T-helper 2 cell treated with Interferon-gamma antibody and Interleukin-4, amounts not matched to agents 5 μg/mL and 100 μg/mL, for 36 hours (primary cell): ENCODE measurements at places on chromosomes 7 and 10.

GRCh38 chr7:128115821-128116723 is 84.8 kb upstream of the LRRC4 start:
- DNase-seq: no peak

DNA sequence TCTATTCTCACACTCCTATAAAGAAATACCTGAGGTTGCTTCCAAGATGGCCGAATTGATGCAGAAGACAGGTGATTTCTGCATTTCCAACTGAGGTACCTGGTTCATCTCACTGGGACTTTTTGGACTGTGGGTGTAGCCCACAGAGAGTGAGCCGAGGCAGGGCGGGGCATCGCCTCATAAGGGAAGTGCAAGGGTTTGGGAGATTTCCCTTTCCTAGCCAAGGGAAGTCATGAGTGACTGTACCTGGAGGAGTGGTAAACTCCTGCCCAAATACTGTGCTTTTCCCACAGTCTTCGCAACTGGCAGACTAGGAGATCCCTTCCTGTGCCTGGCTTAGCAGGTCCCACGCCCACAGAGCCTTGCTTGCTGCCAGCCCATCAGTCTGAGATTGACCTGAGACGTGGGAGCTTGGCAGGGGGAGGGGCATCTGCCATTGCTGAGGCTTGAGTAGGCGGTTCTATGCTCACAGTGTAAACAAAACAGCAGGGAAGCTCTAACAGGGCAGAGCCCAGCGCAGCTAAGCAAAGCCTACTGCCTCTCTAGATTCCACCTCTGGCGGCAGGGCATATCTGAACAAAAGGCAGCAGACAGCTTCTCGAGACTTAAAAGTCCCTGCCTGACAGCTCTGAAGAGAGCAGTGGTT is 152.2 kb downstream of the ARL4A start:
- DNase-seq: no peak

DNA sequence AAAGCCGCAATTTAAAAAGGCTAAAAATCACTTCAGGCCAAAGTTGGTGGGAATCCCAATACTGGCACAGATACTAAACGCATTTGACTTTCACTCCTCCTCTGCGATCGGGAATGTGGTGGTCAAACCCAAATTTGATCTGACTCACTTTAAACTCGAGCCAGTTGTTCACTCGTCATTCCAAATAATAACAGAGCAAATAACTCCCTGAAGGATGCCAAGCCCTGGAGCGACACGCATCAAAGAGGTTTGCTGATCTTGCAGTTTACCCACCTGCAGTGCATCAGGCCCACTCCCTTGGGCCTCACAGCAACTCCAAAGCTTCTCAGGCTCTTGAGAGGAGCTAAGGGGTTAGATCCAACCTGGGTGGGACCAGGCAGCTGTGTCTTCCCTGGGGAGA is 12.2 kb downstream of the PTN start:
- no peak for DNase-seq

- DNase-seq: no peak
Observed at GRCh38 chr7:81600608-81601007, 169.2 kb downstream of the HGF start.

- DNase-seq: no peak
Observed at GRCh38 chr10:26621243-26621888, 76.1 kb upstream of the PDSS1 start.

- no peak for DNase-seq
Observed at GRCh38 chr10:124656113-124656490, 88.1 kb downstream of the FAM53B start.

- no peak for DNase-seq
Observed at GRCh38 chr7:93622036-93623033, 47.8 kb upstream of the CALCR start.

GRCh38 chr7:154178895-154179294 is 126.7 kb downstream of the DPP6 start:
- no peak for DNase-seq

GRCh38 chr10:75434291-75434690 is 2.9 kb downstream of the LRMDA start:
- no peak for DNase-seq

DNA sequence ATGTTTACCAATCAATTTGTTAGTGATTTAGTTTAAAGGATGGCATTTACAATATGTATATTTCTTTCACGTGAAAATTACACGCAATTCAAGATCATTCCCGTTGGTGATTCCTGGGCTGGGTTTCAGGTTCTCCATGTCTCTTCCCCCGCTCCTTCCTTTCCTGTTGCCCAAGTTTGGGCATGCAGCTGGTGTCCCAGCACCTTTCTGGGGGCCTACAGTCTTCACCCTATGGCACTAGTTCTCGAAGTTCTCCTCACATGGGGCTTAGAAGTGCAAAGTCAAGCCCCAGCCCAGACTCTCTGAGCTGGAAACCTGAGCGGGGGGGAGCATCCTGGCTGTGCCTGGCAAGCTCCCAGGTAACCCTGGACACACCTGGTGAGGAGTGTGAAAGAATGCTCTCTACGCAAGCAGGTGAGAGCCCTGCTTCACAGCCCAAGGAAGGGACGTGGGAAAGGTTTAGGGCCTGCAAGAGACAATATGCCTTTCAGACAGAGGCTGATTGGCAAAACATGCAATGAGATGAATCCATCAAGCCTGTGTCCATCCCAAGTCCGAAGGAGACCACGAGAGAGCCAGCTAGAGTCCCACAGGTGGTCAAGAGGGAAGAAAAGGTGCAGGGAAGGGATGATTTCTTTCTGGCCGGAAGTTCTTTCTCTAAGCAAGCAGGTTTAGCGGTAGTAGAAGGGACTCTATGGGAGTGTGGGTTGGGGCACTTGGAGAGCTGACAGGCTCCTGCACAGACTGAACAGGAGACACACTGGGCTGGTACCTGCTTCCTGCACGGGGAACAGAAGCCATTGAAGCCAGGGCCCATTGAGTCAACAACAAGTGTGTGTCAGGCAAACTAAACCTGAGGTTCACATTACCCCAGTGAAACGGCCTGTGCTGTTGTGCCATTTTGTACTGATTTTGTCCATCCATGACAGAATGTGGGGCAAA is 131.1 kb downstream of the ADARB2 start:
- no peak for DNase-seq

DNA sequence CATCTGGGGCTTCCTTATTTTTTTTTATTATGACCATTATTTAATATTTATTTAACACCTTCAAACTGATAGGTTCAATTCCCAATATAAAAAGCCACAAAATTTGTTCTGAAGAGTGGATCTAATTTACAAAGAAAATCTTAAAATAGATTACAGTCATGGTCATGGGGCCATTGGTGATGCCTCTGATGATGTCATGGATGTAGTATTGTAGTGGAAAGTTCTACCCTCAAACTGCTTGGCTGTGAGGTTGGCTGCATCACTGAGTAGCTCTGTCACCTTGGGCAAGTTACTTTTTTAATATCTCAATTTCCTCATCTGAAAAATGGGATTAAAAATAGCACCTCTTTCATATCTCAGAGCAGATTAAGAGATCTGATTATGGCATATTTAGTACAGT is 128.5 kb downstream of the DKK1 start:
- no peak for DNase-seq

- DNase-seq: no peak
Observed at GRCh38 chr7:69177941-69178494, 420.3 kb upstream of the AUTS2 start.

DNA sequence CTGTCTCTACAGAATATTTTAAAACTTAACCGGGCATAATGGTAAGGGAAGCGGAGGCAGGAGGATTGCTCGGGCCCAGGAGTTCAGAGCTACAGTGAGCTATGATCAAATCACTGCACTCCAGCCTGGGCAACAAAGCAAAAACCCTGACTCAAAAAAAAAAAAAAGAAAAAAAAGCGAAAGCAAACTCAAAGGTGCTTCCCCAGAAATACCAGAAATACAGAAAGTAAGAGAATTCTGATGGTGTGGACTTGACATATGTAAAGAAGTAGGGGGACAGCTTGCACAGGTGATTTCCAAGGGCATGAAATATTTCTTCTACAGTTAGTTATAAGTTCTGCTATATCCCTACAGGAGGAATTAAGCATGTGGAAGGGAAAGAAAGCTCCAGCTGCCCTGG is 69.7 kb upstream of the APBB1IP start:
- no peak for DNase-seq

- no peak for DNase-seq
Observed at GRCh38 chr10:22723343-22723779, 9.0 kb upstream of the PIP4K2A start.

- no peak for DNase-seq
Observed at GRCh38 chr7:63918986-63919385, 79.7 kb upstream of the ZNF722 start.

- DNase-seq: no peak
Observed at GRCh38 chr7:17745610-17746009, 194.7 kb downstream of the SNX13 start.

GRCh38 chr10:35458500-35459448 is 122.5 kb downstream of the CCNY start:
- DNase-seq: no peak

DNA sequence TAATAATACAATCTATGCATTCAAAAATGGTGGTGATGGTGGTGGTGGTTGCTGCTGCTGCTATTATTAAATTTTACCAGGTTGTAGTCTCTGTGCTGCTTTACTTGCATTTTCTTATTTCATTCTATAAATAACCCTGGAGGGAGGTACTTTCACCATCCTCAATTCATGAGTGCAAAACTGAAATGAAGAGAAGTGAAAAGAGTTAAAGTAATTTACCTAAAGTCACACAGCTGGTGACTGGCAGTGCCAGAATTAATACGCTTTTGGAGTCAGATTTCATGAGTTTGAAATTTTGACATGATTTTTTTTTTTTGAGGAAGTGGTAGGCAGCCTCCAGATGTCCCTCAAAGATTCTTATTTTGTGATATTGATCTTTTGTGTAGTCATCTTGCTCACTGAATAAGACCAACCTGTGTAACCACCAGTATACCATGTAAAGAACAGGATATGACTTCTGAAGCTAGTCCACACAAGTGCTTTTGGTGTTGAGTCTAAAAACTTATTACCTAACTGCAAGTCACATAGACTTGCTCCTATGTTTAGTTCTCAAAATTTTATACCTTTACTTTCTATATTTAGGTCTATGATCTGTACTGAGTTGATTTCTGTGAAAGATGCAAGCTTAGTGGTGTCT is 218.8 kb downstream of the ZWINT start:
- DNase-seq: no peak

- DNase-seq: no peak
Observed at GRCh38 chr10:61125560-61126170, 181.7 kb upstream of the RHOBTB1 start.

GRCh38 chr7:137421366-137421765 is 77.8 kb upstream of the PTN start:
- no peak for DNase-seq

- peak; percentile 22 for DNase-seq
Observed at GRCh38 chr10:110502851-110503301, 5.2 kb downstream of the DUSP5 start.

GRCh38 chr7:16465469-16466361 is at the start of gene SOSTDC1:
Gene SOSTDC1, minus strand, starts transcription at chr7:16465738. Its CDS starts 70 bp downstream, at chr7:16465668.
- no peak for DNase-seq

DNA sequence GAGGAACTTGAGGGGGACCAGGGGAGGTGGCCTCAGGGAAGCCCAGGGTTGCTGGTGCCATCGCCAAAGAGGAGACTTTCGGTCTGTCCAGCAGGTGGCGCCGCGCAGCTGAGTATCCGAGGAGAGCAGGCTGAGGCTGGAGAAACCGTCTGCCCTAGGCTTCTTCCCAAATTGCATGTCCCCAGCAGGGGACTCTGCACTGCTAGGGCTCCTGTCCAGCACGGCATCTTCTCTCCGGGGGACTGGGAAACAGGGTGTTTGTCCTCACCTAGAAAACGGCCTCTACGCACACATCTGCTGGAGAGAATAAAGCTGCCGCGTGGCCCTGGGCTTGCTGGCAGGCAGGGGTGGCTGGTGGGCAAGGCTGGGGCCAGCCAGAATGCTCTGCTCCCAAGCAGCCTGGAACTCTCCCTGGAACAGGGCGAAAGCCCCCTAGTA is 161.9 kb downstream of the SH2D4B start:
- peak; percentile 42 for DNase-seq

GRCh38 chr7:54080971-54081370 is 461.2 kb upstream of the VSTM2A start:
- DNase-seq: no peak
